ENCODE measurements at places on chromosomes 4 and X.

GRCh38 chr4:24511371-24512063, 72.8 kb downstream of the DHX15 start:
- no peak for DNase-seq

DNA sequence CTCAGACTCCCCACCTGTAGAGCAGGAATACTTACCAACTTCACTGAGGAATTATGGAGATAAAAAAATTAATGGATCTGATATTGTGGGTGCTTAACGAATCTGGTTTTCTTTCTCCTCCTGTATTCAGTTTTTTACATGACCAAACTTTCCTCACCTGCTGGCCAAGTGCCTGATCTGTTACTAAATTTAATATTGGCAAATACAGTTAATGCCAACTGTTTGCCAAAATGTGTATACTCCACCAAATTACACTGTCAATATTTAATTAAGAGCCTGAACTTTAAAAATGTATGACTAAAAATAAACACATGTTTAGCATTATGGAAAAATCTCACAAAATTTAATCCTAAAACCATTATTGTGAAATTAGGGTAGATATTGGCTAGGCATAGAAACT, 3.3 kb downstream of the PGRMC2 start:
- no peak for DNase-seq

DNA sequence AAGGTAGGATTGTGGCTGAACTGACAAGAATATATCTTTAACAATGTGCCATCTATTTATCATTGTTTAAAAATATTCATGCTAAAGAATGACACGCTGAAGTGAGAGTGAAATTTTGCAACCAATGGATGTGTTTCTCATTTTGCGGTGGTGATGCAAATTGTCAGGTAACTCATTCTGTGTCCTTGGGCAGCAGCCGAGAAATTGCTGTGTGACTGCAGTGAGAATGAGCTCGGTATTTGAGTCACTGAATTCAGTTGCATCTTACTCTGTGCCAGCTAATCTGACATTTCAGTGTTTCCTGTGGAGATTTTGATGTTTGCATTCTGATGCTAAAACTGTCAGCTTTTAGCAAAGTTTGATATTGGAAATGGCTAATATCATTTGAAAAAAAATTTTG, 28.1 kb downstream of the MCUB start:
- no peak for DNase-seq

GRCh38 chr4:148831945-148832344, 389.7 kb upstream of the NR3C2 start:
- no peak for DNase-seq

DNA sequence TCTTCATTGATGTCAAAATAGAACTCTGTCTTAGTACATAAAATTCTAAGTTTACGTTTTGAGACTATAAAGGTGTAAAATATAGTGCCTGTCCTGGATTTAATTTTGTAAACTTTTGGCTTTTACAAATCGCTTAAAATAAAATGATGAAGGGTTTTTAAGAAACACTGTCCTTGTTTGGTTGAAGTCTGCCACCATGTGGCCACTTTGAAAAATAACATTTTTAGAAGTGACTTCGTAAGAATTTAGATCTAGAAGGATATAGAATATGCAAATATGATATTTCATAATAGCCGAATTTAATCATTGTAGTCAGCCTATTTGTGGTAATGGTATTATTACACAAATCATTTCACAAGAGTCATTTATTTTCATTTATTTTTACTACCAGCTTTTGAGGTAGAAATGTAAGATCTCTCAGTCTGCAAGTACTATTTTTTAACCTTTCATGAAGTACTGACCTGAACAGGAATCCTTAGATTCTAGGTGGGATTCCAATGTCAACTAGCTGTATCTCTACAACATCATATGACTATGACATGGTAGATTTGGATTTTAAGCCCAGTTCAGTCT, 31.0 kb upstream of the FAT4 start:
- peak; percentile 18 for DNase-seq

- no peak for DNase-seq
Measured at GRCh38 chrX:16638533-16638932, 11.4 kb upstream of the S100G start.

DNA sequence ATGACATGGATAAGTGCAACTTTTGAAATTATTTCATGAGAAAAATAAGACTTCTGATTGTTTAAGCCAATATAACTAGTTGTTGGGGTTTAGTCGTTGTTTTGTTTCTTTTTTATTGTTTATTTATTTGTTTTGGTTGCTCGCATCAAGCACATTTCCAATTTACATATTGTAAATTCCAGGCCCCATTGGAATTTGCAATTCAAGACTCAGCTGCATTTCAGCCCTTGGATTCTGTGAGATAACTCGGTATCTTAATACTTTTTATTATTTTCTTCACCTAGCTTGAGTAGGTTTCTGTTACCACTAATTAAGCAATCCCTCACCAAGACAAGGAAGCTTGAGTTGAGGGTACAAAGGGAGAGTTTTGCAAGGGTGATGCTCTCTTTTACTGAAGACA, 318.3 kb upstream of the GATB start:
- no peak for DNase-seq

Data from CD4-positive, CD25-positive, alpha-beta regulatory T cell (primary cell).